ENCODE measurements at places on chromosomes 7 and 10.
A peak's percentile ranks its signal among the peaks of the same experiment; 100 is the strongest.

DNA sequence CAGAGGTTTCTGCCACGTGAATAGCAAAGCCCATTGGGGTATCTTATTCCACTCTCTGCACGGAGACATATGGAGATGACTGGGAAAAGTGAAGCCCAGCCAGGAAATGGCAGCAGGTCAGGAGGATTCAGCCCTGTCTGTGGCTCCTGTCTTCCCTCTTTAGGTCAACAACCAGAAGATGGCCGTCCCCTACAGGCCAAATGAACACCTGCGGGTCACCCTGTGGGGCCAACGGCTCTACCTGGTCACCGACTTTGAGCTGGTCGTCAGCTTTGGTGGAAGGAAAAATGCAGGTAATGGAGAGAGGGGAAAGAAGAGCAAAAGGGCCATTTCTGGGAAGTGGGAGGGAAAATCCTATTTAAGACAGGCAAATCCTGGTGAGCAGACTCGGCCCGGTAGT lies 38.3 kb downstream of the EPHB4 start:
- no peak for DNase-seq

- peak; percentile 48 for DNase-seq
Observed at GRCh38 chr7:13778967-13779366, 210.5 kb downstream of the ETV1 start.

DNA sequence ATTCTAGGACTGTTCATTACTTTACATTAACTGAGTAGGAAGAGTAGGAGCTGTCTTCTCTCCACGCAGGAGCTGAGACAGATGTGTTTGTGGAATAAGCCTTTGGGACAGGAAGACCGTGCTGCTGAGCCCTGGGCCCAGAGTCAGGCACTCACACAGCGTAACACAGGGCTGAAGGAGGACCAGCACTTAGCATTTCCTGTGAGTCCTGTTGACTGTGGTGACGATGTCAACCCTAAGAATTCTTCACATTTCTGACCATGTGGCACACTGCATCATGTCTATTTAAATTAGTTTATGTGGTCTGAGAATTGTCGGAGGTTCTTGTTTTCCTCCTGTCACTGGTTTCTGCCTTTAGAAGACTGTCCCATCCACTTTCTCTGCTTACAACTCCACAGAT lies 117.2 kb downstream of the PIP4K2A start:
- DNase-seq: no peak

GRCh38 chr10:131016556-131016955 lies 295.0 kb downstream of the TCERG1L start:
- no peak for DNase-seq

DNA sequence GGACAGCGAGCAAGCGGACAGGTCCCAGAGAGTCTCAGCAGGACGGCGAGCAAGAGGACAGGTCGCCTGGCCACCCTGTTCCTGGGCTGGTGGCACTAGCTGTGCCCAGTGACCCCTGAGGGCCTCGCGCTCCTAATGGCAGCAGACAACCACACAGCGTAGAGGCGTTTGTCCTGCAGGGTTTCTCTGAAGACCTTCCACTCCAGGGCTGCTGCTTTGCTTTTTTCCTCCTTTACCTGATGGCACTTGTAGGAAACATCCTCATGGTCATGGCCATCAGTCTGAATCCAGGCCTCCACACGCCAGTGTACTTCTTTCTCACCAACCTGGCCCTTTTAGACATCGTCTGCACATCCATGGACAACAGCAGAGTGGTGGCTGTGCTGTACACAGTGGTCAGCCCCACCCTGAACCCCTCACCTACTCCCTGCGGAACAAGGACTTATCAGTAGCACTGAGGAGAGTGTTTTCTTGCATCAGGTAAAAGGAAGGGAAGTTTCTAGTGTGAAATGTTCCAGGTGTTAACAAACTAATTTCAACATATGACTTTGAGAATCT lies 27.4 kb downstream of the SCART1 start:
- DNase-seq: no peak

DNA sequence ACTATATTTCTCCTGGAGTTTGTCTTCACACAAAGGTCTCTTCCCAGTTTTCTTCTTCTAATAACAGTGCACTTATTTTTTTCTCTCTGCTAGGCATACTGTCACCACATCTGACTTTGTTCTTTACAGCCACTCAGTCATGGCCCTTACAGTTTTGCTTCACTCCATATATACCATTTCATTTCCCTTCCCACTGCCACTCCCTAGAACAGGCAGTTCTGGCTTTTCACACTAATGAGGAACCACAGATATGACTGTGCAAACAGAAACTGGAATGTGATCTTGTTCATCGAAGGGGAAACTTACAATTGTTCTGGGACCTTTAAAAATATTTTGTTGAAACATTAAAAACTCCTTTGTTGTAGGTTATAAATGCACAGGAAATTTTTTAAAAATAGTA lies 67.3 kb downstream of the EPDR1 start:
- no peak for DNase-seq

GRCh38 chr7:134630893-134631292 lies 15.8 kb upstream of the BPGM start:
- DNase-seq: no peak

DNA sequence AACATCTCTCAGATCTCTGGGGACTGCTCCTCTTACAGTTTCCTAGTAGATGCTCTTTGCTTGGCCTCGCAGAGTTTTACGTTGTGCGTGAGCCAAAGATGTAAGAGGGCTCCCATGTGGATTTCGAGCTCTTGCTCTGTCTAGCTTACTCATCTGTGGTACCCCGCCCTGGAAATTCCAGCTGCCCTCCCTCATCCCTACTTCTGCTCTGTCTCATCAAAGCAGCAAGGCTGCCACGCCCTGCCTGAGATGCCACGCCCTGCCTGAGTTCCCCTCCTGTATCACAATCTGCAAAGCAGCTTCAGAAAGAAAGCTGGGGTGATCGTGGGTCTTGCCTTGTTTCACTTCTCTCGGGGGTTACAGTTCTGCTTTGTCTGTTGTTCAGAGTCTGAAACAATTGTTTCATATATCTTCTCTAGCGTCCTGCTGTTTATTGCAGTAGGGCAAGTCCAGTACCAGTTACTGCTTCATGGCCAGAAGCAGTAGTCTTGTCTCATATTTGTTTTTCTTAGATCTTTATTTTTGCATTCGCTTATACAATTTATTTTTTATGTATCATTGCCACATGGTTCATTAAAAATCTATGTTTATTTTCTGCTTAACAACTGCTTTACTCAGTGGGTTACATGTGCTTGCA lies 36.1 kb upstream of the CCNY start:
- no peak for DNase-seq

DNA sequence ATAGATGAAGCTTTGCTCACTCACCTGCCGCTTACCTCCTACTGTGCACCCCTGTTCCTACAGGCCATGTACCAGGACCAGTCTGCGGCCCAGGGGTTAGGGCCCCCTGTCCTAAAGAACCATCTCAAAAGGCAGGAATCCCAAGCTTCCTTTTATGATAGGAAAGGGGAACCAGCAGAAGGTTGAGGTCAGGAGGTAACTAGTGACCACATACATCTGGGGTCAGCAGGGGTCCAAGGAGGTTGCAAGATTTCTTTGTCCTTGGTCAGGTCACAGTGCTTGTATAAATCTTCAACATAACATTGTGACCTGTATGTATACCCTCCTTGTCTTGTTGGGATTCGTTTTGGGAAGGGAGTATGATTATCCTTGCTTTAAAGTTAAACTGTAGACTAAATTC lies 73.8 kb downstream of the OAT start:
- DNase-seq: no peak

DNA sequence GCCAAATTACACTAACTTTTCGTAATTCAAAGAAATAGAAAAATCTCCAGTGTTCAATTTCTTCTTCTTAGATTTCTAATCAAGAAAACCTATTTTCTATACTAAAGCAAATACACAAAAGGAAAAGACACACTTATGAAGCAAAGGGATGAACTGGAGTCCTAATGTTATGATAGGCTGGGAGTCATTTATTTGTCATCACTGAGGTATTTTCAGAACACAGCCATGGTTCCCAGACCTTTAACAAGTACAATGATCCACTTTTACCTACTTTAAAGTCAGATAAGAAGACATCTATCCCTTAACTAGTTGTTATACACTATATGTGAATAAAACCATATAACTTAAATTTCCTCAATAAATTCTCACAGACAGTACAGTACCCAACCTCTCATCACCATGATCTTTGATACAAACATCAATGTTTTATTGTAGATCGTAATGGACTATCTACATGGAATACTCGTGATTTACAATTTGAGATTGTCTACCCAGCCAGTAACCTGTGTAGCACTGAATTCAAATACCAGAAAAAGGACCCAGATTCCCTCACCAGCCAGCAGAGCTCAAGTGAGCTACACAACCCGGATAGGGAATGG lies 12.5 kb downstream of the ASNS start:
- DNase-seq: no peak

DNA sequence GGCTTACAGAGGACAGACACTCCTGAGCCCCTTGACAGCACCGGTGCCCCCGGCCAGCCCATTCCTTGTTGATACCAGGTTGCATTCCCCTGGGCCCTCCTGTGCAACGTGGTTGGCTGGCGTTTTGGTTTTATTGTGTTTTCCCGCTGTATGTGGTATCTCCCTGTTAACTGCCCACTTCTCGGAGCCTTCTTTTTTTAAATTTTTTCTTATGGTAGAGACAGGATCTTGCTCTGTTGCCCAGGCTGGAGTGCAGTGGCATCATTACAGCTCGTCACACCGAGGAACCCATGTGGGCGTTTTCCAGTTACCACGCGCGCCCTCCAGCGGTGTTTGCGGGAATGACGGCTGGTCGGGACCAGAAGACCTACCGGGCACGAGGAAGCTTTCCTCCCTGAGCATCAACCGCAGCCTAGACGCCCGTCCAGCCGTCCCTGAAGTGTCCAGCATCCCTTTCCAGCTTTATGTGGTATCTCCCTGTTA lies 16.9 kb upstream of the ZFAND2A start:
- peak; percentile 89 for DNase-seq

DNA sequence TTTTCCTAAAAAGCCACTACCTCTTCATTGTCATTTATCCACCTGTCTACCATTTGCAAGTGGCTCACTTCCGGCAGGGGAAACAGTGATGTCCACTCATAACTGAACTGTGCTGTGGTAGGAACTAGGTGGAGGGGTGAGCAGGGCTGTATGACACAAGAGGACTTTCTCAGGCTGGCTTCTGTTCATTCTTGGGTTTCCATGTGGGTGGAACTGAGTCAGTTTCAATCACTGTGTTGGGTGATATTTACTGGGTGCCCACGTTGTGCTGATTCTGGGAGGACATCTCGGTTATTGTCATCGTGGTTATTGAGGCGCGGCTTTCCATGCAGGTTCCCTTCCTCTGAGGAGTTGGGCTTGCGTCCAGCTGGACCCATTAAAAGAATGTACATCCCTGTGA lies 38.8 kb downstream of the RAMP3 start:
- no peak for DNase-seq

GRCh38 chr7:23687011-23687410 lies 7.0 kb downstream of the FAM221A start:
- no peak for DNase-seq

DNA sequence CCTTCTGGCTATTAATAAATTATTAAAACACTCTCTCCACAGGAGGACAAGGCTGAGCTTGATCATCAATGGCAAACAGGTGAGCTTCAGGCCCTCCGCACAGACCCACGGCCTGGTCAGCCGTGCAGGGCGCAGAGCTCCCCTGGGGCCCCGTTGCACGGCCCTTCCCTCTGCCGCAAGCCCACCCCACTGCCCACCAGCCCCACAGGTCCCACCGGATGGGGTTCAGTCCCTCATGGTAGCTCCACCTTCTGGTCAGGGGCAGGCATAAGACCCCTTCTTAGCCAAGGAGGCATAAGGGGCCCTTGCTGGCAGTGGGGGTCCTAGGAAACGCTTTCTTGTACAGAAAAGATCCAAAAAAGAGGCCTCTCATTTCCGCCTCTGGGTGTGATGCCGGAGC lies 84.6 kb downstream of the MAD1L1 start:
- no peak for DNase-seq

- no peak for DNase-seq
Observed at GRCh38 chr10:102268375-102268888, 23.1 kb downstream of the GBF1 start.

DNA sequence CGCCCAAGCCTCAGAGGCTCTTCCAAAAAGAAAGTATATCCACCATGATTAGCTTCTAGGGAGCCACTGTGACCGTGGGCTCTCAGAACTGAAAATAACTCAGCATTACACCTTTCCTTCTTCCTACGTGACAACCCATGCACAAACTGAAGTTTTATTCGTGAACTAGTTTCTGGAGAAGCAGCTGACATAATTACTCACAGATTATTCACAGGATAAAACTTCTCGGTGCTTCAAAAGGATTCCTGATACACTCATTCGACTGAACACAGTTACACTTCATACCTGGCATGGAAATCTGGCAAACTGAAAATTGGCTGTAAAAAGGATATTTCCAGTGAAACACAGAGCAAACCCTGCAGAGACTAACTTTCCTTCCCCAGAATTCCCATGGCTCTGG lies 139.2 kb upstream of the PTER start:
- DNase-seq: no peak

DNA sequence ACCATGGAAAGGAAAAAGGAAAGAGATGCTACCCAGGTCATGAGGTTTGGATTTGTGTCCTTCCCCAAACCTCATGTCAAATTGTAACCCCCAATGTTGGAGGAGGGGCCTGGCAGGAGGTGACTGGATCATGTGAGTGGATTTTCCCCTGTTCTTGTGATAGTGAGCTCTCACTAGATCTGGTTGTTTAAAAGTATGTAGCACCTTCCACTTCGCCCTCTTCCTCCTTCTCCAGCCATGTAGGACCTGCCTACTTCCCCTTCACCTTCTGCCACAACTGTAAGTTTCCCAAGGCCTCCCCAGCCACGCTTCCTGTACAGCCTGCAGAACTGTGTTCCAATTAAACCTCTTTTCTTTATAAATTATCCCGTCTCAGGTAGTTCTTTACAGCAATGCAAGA lies 113.9 kb downstream of the FAM107B start:
- no peak for DNase-seq

- no peak for DNase-seq
Observed at GRCh38 chr7:142583446-142583845, 165.8 kb upstream of the PRSS1 start.

DNA sequence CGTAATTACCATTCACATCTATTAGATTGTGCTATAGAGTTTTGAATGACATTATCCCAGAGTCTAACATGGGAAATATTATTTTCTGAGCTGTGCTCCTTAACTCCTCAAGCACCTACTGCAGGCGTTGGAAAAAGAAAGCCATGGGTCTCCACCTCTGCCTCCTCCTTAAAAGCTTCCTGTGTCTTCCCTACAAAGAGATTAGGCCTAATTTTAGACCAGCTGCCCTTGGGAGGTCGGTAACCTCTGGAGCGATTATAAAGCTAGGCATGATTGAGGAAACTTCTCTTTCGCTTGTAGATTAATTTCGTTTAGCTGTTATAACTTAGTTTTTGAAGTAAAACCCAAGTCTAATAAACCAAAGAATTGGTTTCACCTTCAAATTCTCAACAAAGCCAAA lies 75.2 kb downstream of the PLXDC2 start:
- no peak for DNase-seq

- no peak for DNase-seq
Observed at GRCh38 chr7:2803755-2804154, 40.4 kb downstream of the GNA12 start.

GRCh38 chr10:949446-949845 lies 17.9 kb upstream of the LARP4B start:
- no peak for DNase-seq
